ENCODE measurements at places on chromosomes 4 and X. TPM values are rescaled to one million over a fixed set of nuclear protein-coding genes. Genes with fewer than 3 reads are reported as not detected.

TCEAL9 gene
- total RNA-seq, result 107 TPM

GPC3 gene
- 45.5 TPM for total RNA-seq

DNA sequence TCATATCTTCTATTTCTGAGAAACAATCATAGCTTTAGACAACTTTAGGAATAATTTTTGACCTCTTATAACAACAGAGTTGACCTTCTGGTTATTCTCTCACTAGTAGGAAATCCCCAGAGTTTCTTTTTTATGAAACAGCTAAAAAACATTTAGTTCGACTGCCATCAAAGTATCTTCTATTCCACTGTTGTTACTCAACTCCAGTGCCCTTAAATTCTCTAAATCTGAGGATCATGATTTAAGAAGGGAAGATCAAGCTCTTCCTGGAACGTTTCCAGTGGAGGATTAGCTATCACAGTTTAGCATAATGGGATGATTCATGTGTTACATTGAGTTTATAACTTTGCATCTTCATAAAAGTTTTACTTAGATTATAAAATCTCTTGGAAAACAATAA lies 134.9 kb upstream of the VEGFC start:
- peak; percentile 76 for DNase-seq

GRCh38 chr4:108702960-108703359 lies 52.6 kb downstream of the OSTC start:
- no peak for DNase-seq

- no peak for DNase-seq
These were observed 5.6 kb upstream of the TEC start for GRCh38 chr4:48275247-48275646.

- peak; percentile 84 for DNase-seq
These were observed 2.2 kb downstream of the ATP8A1 start for GRCh38 chr4:42654631-42655268.

All from fibroblast of lung (primary cell).